HT1080 (cell line): ENCODE measurements at places on chromosomes 2 and 18.

DNA sequence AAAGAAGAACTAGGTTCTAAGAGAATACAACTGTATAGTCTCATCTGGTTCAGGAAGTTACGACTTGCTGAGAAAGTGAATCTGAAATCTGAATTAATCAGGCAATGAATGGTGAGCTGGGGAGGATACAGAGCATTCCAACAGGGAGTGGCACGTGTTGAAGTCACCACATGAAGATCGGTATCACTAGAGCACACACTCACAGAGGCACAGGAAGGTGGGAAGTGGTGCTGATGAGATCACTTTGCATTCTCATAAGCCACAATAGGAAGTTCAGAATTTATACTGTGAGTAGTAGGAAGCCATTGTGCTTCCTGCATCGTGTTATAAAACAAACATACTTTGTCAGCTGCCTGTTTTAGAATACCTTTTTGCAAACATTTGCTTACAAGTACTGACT lies 615.0 kb upstream of the DDX18 start:
- DNase-seq, result peak; percentile 76

DNA sequence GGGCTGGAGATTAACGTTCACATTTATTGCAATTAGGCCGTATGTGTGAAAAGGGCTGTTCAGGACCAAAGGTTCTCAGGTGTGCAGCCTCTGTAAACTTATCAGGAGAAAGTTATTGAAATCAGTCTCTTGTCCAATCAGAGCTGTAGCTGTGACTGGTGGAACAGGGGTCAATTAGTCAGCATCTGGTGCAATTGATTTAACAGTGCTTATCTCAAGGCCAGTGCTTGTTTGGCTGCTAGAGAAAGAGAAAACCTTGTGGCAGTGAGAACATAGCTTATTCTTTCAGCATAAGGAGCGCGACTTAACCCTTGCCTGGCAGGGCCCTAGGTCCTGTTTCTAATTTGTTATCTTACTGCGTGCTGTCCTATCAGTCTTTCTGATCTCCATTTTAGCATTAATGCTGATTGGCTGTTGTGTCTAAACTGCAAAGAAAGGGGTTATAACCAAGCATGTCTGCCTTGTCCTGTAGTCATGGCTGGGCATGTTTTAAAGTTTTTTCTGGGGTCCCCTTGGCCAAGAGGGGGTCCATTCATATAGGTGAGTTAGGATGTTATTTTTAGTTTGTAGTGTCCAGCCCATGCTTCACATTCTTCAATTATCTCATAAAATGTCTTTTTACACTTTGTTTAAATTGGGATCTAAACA lies 66.4 kb downstream of the CYB5A start:
- DNase-seq, result no peak

GRCh38 chr2:8582651-8583399 lies 99.0 kb upstream of the ID2 start:
- no peak for DNase-seq

DNA sequence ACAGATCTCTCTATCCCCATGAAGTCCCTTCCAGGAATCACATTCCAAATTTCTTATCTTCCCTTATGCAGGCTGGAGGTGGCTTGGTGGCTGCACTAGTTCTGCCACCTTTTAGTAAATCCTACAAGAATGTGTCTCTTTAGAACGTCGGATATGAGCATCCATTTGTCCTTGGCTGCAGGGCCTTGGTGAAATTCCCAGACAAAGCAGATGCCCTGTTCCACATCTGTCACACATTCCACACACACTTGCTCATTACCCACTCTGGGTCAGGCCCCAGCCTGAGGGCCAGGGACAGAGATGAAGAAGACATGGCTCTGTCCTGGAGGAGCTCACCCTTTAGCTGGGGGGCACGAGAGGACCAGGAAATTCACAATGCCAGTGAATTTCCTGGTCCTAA lies 31.2 kb upstream of the GPR17 start:
- DNase-seq, result no peak

DNA sequence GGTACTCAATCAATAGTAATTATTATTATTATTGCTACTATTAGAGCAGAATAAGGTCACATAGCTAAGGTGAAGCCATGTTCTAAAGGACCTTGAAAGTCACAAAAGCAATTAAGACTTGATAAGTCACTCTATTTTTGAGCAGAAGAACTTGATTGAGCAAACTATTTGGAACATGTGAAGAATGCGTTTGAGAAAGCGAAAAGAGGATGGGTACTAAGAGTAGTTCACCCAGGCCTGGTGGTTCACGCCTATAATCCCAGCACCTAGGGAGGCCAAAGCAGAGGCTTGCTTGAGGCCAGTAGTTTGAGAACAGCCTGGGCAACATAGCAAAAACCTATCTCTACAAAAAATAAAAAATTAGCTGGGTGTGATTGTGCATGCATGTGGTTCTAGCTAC lies 7.2 kb upstream of the RTN4 start:
- DNase-seq, result no peak

- DNase-seq, result no peak
Observed at GRCh38 chr2:135949451-135950234, 35.8 kb downstream of the DARS1 start.

GRCh38 chr2:239553376-239554000 lies 152.7 kb upstream of the HDAC4 start:
- DNase-seq, result no peak

GRCh38 chr18:44541781-44542180 lies 138.9 kb upstream of the SETBP1 start:
- DNase-seq, result no peak

DNA sequence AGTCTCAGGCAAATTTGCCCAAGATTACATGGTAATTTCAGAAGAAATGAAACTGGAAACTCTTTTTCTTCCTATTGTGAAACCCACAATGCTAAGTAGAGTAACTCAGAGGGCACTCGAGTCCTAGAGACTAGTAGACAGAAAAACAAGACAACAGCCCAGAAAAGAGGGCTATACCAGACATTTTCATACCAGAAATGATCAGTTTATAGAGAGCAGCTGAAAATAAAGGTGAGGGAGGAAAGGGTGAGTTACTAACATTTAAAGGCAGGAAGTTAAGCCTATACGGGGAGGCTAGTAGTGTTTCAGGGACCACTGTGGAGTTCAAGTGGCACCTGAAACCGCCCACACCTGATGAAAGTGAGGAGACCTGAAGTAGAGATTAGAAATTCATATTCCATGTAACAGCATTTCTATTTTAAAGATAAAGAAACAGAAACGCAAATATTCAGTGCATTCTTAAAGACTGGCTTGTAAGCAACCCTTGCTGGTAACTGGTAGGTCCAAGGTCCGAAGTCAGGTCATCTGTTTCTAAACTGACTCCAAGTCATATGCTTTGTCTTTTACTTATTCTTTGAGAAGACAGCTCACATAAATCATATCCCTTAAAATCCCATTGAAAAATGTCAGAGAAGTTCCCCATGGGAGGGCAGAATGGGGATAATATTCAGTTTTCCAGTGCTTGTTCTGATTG lies 145.1 kb upstream of the ITGB6 start:
- DNase-seq, result no peak

DNA sequence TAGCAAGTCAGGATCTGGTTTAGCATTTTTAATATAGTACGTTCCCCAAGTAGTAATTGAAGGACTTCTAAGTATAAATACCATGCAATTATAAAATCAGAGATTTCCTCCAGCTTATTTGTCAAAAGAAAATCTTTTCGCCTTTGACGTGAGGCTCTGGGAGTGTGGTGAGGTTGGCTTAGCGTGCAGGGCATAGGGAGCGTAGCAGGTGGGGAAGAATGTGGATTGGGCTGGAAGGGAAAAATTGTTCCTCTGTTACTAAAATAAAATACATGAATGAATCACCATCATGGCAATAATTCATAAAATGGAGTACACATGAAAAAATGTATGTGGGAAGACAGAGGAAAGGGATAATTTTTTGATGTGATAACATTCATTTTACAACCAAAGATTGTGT lies 5.4 kb upstream of the IL1RL2 start:
- no peak for DNase-seq

DNA sequence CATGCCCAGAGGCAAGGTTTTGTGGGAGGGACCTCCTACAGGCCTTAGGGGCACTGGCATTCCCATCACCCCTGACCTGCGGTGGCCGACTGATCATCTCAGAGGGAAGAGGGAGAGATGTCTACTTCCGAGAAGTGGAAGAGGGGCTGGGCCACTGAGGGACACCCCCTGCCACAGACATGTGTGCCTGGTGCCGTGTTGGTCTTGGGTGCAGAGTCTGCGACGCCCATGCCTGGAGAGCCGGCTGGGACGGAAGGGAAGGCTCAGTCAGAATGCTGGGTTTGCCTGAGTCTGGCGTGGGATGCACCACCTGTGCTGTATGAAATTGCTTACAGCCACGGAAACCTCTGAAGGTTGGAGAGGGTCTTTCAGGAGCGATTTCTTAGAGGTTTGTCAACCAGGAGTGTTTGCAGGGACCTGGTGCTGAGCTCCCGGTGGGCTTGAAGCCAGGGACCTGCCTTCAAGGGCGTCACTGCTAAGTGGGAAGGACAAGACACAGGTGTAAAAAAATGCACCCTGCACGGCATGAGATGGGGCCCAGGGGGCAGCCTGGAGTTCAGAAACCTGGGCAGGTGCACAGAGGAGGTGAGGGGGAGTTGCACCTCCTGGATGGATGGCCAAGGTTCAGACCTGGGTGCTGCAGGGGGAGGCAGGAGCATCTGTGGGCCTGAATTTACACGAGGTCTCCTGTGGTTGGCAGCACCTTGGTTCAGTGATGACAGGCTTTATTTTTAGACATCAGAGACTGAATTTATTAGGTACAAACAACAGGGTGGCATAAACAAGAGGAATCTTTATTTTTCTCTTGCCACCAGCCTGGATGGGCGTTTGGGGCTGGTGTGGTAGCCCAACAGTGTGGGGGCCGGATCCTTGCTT lies 100.3 kb downstream of the CTIF start:
- no peak for DNase-seq

DNA sequence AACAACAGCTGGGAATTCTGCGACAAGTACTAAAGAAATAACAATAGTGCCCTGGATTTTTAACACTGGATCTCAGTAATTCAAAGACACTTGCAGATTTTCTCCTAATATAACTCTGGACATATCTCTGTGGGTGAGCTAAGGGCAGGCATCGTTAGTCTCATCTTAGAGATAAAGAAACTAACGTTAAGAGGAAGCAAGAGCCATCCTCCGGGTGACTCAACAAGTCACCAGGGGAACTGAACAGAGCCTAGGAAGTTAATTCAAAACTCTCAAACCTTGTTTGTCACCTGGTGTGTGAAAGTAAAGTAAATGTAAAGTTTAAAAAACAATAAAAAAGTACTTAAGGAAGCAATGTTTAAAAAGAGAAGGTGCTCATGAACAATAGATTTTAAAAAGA lies 41.6 kb upstream of the NRP2 start:
- no peak for DNase-seq

DNA sequence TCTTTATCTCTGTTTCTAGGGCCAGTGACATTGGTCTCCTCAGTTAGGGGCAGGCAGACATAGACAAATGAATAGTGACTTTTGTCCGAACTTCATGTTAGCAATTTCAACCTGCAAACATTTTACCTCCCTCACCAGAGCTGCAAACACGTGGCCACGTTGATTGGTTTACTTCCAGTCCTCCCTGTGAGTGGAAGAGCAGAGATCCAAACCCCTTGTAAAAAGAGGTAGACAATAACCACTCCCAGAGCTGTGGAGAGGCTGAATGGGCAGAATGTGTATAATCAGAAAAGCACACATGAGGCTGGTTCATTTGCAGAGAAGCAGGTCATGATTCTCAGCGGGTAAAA lies 31.1 kb downstream of the CTIF start:
- DNase-seq, result no peak
